ENCODE measurements at places on chromosomes 5 and 9. TPM values are rescaled to one million over a fixed set of nuclear protein-coding genes. Genes with fewer than 3 reads are reported as not detected.

DNA sequence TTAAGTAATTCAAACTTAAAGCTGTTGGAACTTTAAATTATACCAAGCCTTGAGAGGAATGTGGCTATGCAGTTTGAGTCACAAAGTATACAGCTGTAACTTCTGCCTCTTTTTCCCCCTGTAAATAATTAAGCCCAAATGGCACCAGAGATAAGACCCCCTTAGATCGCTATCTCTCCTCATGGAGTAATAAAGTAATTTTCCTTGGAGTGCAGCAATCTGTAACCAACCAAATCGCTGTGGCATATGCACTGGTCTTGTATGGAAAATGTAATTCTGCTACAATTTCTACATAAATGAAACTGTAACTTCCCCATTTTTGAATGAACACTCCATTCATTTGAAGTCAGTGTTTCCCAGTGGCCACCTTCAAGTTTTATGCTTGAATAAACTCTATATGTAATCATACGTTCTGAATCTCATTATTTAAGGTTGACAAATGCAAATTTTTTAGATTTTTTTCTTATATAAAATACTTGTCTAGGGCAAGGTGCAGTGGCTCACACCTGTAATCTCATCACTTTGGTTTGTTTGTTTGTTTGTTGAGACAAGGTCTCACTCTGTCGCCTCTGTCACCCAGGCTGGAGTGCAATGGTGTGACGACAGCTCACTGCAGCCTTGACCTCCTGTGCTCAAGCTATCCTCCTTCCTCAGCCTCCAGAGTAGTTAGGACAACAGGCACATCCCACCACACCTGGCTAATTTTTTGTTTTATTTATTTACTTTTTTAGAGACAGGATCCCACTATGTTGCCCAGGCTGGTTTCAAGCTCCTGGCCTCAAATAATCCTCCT is 12.3 kb downstream of the SUSD1 start:
- no peak overlapping the region for H3K27ac ChIP-seq
- no peak for DNase-seq
- H3K4me1 ChIP-seq = peaks cover 10% of the 10 kb centered on the region
- H3K27me3 ChIP-seq = no peaks in the 10 kb centered on the region
- no peak overlapping the region for H3K4me3 ChIP-seq

GRCh38 chr5:180831139-180832093 is 28.8 kb upstream of the MGAT1 start:
- peak overlapping the region; percentile 64 for H3K4me3 ChIP-seq
- no peak overlapping the region for H3K27ac ChIP-seq
- H3K27me3 ChIP-seq = peaks cover 16% of the 10 kb centered on the region
- peak; percentile 71 for DNase-seq

GRCh38 chr5:73419465-73420390 is 28.8 kb downstream of the FOXD1 start:
- peak overlapping the region; percentile 41 for H3K4me3 ChIP-seq
- peaks cover 8% of the 10 kb centered on the region for H3K4me1 ChIP-seq
- peaks cover 100% of the 10 kb centered on the region for H3K27me3 ChIP-seq
- no peaks in the 10 kb centered on the region for H3K36me3 ChIP-seq

DNA sequence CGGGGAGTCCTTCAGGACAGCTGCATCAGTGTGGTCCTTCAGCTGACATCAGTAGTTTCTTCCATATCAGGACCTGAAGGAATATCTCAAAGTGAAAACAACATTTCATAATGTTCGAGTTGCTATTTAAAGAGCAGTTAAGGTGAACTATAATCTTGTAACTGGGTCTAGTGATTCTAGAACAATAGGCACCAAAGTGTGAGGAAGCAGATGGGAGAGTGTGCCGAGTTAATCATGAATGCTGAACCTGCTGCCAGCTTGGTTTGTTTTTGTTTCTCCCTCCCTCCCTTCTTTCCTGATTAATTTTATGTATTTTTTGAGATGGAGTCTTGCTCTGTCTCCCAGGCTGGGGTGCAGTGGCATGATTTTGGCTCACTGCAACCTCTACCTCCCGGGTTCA is 3.6 kb upstream of the PTGR1 start:
- H3K36me3 ChIP-seq = no peaks in the 10 kb centered on the region
- DNase-seq = no peak
- H3K27ac ChIP-seq = no peak overlapping the region

- H3K27me3 ChIP-seq = no peaks in the 10 kb centered on the region
- H3K4me3 ChIP-seq = no peak overlapping the region
- no peak overlapping the region for H3K27ac ChIP-seq
- H3K36me3 ChIP-seq = no peaks in the 10 kb centered on the region
Observed at GRCh38 chr5:80403782-80404181, 4.1 kb upstream of the ZFYVE16 start.

DNA sequence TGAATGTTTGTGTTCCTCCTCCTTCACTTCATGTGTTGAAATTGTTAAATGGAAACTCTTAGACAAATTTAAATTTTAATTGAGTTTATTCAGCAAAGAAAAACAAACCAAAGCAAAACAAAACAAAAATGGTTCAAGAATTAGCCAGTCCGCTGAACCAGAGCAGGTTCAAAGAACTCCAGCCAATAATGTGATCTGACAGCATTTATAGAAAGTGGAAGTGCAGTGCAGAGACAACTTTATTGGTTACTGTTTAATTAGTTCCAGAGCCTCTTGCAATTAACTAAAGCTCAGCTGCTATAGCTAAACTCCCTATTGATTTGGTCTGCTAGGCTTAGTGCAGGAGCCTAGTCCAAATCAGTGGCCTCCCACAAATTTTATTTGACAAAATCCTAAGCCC is 132.9 kb downstream of the RNF180 start:
- no peak overlapping the region for H3K4me3 ChIP-seq
- no peaks in the 10 kb centered on the region for H3K36me3 ChIP-seq
- H3K4me1 ChIP-seq = no peaks in the 10 kb centered on the region
- DNase-seq = peak; percentile 4

GRCh38 chr9:94973451-94973941 is 247.0 kb downstream of the AOPEP start:
- peaks cover 51% of the 10 kb centered on the region for H3K4me1 ChIP-seq
- H3K27me3 ChIP-seq = no peaks in the 10 kb centered on the region
- no peak overlapping the region for H3K4me3 ChIP-seq
- H3K27ac ChIP-seq = no peak overlapping the region
- no peaks in the 10 kb centered on the region for H3K36me3 ChIP-seq

DNA sequence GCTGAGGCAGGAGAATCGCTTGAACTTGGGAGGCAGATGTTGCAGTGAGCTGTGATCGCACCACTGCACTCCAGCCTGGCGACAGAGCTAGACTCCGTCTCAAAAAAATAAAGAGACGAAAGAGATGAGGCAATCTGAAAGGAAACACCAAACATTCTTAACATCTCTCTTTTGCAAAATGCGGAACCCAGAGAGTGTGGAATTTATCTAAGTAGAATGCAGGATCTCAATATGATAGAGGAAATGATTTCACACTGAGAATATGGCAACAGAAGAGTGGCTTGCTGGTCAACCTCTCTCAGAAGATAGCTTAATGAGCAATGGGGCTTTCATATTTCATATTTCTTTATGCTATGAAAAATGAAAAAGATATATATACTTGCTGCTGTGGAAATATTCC is 33.4 kb upstream of the PCA3 start:
- H3K4me1 ChIP-seq = peaks cover 2% of the 10 kb centered on the region
- H3K27ac ChIP-seq = no peak overlapping the region
- no peaks in the 10 kb centered on the region for H3K27me3 ChIP-seq
- DNase-seq = no peak

Gene TIMD4
- not detected for total RNA-seq

- no peak overlapping the region for H3K4me3 ChIP-seq
- no peaks in the 10 kb centered on the region for H3K4me1 ChIP-seq
- no peaks in the 10 kb centered on the region for H3K27me3 ChIP-seq
Observed at GRCh38 chr9:136075881-136076678, 19.0 kb downstream of the NACC2 start.

- H3K4me1 ChIP-seq = no peaks in the 10 kb centered on the region
- no peak overlapping the region for H3K27ac ChIP-seq
- no peak overlapping the region for H3K4me3 ChIP-seq
- no peaks in the 10 kb centered on the region for H3K27me3 ChIP-seq
Observed at GRCh38 chr5:88298425-88298824, 29.8 kb upstream of the TMEM161B start.

- peaks cover 9% of the 10 kb centered on the region for H3K4me1 ChIP-seq
- H3K4me3 ChIP-seq = no peak overlapping the region
- peak; percentile 90 for DNase-seq
- H3K36me3 ChIP-seq = no peaks in the 10 kb centered on the region
- no peak overlapping the region for H3K27ac ChIP-seq
Observed at GRCh38 chr5:138632900-138633489, 57.8 kb upstream of the HSPA9 start.

DNA sequence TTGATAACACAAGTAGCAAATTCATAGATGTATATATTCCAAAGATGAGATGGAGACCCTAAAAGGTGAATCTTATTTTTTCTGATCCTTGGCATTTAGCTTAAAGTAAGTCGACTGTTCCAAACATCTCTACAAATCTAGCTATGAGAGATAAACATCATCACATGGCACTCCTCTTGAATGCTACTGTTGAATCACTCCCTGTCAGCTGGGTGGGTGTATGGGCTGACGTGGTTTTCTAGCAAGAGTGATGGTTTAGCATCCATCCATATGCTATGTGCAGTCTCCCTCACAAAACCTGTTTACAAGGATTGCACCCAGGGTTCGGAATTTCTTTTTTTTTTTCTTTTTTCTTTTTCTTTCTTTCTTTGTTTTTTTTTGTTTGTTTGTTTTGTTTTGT is 13.8 kb downstream of the ACO1 start:
- DNase-seq = no peak
- no peaks in the 10 kb centered on the region for H3K27me3 ChIP-seq
- H3K27ac ChIP-seq = no peak overlapping the region
- H3K4me3 ChIP-seq = no peak overlapping the region
- H3K4me1 ChIP-seq = no peaks in the 10 kb centered on the region

Gene PCDHA1
- total RNA-seq = 0.19 TPM

Gene ODF2
- total RNA-seq = 49.4 TPM

Gene C9orf50
- not detected for total RNA-seq

DNA sequence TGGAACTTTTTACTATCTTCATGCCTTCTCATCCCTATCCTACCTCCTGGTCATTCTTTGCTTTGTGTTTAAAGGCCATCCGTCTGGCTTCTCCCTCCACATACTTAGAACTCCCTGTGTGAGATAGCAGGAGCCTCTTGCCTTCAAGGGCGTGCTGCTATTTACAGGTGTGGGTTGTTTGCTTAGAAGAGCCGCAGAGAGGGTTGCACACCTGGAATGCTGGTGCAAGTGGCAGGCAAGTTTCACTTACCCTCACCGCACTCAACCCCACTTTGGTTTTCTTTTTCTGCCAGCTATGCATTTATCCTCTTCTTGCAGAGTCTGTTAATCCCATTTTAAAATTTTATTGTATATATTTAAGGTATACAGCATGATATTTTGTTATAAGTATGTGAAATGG is 12.6 kb downstream of the SKP2 start:
- DNase-seq = no peak
- H3K36me3 ChIP-seq = peaks cover 9% of the 10 kb centered on the region
- H3K4me3 ChIP-seq = no peak overlapping the region
- no peaks in the 10 kb centered on the region for H3K4me1 ChIP-seq
- H3K27ac ChIP-seq = no peak overlapping the region

Gene TAF11L10
- not detected for total RNA-seq

Gene NRARP
- 20.7 TPM for total RNA-seq

Gene RFESD
- 3.6 TPM for total RNA-seq

Gene BTNL9
- 0.24 TPM for total RNA-seq

GRCh38 chr5:75512383-75513074 is 838 bp downstream of the POLK start:
- no peak for DNase-seq
- H3K4me1 ChIP-seq = peaks cover 15% of the 10 kb centered on the region
- no peak overlapping the region for H3K27ac ChIP-seq
- H3K4me3 ChIP-seq = peak overlapping the region; percentile 96

DNA sequence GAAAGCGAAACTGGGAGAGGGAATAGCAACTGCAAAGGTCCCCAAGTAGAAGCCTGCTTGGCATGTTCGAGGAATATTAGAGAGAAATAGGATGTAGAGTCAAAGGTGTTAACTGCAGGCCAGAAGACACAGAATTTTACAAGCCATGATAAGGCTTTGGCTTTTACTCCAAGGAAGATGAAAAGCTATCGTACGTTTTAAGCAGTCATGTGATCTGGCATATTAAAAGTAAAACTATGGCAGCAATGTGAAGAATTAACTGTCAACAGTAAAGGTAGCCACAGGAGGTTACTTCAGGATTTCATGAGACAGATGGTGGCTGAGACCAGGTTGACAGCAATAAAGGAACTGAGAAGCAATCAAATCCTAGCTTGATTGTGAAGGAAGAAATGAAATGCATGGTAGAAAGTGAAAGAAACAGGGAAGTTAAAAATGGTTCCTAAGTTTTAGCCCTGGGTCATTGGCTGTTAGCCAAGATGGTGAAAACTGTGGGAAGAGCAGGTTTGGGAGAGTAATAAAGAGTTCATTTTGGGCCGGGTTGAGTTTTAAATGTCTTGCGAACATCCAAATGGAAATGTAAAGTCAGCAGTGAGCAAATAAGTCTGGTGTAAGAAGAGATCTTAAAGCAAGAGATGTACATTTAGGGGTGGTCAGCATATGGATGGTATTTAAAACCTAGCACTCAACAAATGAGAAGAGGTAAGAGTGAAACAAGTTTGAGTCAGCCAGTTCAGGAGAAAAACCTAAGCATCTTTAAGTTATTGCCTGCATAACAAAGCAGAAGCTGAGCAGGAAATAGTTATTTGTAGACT is 20.3 kb upstream of the TTC33 start:
- DNase-seq = no peak
- H3K27me3 ChIP-seq = no peaks in the 10 kb centered on the region
- H3K27ac ChIP-seq = no peak overlapping the region
- H3K36me3 ChIP-seq = peaks cover 6% of the 10 kb centered on the region
